Stimulated activated CD4-positive, alpha-beta T cell treated with anti-CD3 and anti-CD28 coated beads, TNF-alpha, amount 100 ng/mL, for 1 hour (primary cell): ENCODE measurements at places on chromosomes 1 and 21.

- DNase-seq, result no peak
These were observed 91.3 kb downstream of the CATSPERE start for GRCh38 chr1:244552336-244552735.

DNA sequence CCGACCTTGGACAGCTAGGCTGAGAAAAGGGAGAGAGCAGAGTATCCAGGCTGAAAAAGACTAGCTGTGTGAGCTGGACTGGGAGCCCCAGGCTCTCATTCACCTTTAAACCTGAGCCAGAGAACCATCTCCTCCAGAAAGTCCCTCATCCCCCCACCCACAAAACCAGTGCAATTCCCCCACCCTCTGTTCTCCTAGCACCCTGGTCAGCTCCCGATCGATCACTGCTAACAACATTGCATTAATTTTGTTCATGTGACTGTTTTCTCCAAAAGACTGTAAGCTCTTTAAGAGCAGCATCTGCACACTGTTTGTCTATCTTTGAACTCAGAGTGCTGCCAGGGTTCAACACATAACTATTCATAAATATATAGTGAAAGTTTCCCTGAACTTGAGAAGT lies 67.1 kb upstream of the NFASC start:
- DNase-seq, result no peak

DNA sequence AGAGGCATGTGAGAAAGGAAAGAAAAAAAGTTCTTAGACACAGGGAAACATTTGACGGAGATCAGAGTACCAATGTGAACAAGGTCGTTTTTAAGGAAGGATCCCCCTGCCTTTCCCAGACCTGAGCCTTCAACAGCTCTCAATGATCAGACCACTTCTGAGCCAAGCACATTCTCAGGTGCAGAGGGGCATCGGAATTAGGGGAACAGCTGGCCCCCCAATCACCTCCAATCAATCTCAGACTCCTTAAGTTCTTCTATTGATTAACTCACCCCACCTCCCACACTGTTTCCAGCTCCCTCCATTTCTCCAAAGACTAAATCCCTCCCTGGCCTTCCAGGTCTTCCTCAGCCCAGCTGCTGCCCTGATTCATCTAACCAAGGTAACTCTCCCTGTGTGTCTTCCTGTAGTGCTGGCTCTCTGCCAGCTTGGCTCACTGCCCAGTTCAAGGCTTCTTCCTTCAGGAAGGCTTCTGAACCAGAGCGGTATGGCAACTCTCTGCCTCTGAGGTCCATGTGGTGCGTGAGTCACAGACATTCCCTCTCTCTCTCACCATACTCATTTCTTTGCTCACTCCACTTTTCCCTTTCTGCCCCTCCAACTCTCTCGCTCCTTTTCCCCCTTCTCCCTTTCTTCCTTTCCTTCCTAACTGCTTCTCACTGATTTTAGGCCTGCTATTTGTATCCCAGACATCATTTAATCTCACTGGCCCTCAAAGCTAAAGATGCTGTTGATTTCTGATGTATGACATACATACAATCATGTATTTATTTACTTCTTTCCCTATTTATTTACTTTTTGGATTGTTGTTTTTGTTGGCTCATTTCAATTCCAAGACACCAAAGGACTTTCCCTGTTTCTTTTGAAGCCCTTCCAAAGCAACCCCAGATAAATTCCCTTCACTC lies 18.1 kb downstream of the CFAP45 start:
- peak; percentile 3 for DNase-seq

DNA sequence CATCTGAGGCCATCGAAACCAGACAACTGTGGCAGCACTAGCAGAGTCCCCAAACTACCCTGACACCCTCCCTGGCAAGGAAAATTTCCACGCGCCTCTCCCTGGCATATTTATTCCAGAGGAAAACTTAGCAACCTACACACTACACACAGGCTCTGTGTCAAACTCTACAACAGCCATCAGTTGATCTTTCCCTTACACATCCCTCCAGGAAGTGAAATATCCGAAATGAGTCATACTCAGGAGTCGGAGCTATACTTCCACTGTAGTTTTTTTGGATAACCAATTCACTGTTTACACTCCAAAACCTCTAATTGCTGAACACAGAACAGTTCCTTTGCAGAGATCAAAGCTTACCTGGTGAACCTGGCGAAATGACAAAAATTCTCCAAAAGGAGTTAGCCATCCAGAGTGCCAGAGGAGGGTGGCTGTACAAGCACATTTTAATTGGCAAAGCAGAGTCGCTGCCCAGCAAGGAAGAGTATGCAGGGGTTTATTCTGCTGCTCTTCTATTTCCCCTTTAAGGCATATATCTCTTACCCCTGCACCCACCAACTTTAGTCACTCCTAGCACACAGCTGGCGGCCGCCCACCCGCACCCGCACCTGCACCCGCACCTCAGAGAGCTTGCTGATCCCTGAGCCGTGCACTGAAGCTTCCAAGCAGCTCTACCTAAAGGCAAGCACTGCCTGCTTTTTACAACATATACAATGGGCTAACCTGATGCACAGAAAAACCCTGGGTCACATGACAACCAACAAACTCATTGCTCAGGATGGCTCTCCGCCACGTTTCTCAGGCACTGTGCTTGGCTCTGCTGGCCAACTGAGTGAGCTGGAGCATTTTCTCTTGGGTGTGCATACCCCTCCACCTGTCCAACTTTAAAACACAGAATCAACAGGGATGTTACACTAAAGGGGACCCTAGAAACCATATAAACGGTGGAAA lies 54.9 kb downstream of the CAPZB start:
- no peak for DNase-seq

DNA sequence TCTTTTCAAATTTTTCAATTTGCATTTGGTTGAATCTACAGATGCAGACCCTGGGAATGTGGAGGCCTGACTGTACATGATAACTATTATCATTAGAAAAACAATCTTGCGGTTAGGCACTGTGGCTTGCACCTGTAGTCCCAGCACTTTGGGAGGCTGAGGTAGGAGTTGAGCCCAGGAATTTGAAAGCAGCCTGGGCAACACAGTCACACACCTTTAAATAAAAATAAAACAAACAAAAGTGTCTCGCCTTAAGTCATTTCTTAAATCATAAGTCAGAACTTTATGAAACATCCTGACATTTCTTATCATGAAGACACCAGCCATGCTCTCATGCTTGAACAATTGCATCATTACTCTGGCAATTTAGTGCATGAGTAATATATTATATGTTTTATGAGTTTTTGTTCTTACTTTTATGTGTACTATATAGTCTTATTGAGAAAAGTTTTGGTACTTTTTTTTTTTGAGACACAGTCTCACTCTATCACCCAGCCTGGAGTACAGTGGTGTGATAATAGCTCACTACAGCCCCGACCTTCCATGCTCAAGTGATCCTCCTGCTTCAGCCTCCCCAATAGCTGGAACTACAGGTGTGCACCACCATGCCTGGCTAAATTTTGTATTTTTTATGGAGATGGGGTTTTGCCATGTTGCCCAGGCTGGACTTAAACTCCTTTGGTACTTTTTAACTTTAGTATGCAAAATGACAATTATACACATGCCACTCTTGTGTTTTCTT lies 7.8 kb downstream of the TBX19 start:
- no peak for DNase-seq

GRCh38 chr1:210758761-210759160 lies 375.2 kb downstream of the KCNH1 start:
- no peak for DNase-seq

GRCh38 chr1:167635156-167635648 lies 5.2 kb downstream of the RCSD1 start:
- no peak for DNase-seq

DNA sequence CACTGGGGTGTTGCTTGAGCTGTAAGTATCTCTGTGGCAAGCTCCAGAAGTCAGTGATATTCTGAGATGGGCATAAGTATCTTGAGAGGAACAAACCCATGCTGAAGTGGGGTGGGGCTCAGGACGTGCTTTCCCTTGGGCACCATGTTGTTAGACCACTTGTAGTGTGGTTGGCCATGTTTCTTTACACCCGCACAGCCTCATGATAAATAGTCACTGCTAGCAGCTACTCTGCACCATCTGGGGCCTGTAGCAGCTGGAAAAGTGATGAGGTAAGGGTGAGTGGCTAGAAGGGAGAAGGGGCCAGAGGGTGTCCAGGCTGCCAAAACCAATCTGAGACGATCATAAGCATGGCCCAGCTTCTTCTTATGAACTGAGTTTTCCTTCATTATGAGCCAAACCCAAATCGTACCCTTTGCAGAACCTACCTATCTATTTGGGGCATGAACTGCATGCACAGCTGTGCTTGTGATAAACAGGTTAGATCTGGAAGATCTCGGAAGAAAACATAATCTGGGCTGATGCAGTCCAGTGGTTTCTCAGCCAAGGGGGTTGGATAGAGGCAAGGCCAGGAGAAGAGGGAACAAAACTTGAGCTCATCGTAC lies 91.9 kb upstream of the IRF2BP2 start:
- no peak for DNase-seq

GRCh38 chr1:30642391-30643120 lies 80.8 kb downstream of the MATN1 start:
- DNase-seq, result no peak
